Neural progenitor cell (in vitro differentiated cells): ENCODE measurements at places on chromosomes 4 and X. TPM values are rescaled to one million over a fixed set of nuclear protein-coding genes. Genes with fewer than 3 reads are reported as not detected.

DNA sequence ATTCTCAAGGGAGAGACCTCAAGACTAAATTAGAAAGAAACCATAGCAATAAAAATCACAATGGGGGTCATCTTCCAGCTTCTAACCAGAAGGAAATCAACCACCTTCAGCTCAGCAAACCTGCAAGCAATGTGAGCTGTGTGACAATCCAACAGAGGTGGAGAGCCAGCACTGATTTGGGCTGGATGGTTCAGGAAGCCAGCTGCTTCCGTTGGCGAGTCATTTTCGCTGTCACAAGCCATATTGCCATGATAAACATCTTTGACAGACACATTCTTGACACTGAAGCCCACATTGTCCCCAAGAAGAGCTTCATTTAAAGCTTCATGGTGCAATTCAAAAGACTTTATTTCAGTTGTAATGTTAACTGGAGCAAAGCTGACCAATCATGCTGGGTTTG lies 22.7 kb downstream of the F8A1 start:
- no peak for DNase-seq

- no peak for DNase-seq
These were observed 16.8 kb downstream of the MEPE start for GRCh38 chr4:87849612-87850011.

GRCh38 chr4:121510341-121510874 lies 129.6 kb upstream of the QRFPR start:
- DNase-seq, result no peak

The CSAG2 gene
- not detected in 2 replicates for total RNA-seq

DNA sequence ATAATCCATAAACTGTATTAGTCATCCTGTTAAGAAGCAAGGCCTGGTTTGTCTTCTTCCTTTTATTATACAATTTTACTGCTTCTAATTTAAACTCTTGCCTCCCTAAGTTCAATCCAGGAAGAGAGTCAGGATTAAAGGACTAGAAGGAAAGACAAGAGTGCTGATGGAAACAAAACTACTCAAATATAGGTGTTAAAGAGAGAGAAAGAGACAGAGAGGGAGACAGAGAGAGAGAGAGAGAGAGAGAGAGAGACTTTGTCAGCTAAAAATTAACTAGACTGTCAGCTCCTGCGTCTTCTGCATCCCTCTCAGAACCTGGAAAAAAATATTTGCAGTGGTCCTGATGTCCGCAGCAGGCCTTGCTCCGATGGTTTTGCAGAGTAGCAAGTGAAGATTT lies 13.5 kb upstream of the FGG start:
- no peak for DNase-seq
